ENCODE measurements at places on chromosomes 3 and 15.
A peak's percentile ranks its signal among the peaks of the same experiment; 100 is the strongest.

DNA sequence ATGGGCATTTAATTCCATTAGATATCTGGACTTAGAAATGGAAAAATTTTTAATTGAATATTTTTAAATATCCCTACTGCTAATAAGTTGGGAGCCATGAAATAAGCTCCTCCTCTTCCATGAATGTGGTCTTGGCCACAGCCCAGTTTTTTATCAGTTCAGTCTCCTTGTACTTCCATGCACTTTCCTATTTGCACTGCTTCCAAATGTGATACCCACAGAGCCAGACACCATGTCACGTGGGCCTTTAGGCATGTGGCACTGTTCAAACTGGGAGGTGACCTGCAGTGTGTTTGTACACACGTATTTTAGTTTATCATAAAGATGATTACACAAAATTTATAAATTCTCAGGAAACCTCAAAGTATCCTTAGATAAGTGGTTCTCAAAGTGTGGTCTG, 80.1 kb upstream of the DGKG start:
- DNase-seq, result no peak

DNA sequence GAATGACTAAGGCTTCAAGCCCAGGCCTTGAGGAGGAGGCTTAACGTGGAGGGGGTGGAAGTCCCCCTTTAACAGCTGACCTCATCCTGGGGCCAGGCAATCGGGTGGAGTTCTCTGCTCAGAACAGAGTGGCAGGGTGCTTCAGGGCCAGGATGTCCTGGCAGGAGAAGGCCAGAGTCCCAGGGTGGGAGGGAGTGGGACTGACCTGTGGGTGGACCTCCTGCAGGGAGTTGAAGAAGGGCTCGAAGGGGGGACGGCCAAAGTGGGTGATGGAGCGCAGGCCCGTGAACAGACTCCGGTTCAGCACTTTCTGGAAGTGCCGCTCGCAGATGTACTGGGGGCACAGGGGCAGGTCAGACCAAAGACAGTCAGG, 19.6 kb downstream of the DUOX2 start:
- DNase-seq, result no peak

- DNase-seq, result no peak
Observed at GRCh38 chr15:52523647-52524046, 5.0 kb downstream of the MYO5A start.

DNA sequence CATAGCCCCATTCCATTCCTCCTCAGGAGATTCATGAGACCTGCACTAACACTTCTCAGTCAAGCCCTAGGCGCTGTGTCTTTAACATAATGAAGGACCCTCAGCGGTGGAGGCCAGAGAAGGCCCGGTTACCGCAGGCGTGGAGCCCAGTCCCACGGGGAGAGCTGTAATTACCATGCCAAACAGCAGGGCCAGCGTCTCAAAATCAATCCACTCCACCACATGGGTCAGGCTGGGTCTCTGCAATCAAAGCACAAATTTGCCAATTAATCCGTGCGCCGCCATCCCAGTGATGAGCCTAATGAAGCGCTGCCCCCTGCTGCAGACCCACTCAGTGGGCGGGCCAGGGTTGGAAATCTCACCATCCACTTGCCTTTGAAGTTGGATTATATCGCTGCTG, 109.7 kb downstream of the OCA2 start:
- DNase-seq, result no peak

- peak; percentile 81 for DNase-seq
Observed at GRCh38 chr15:51192521-51193280, 98.0 kb upstream of the TNFAIP8L3 start.

GRCh38 chr3:155495387-155495786, 201.9 kb upstream of the STRIT1 start:
- peak; percentile 39 for DNase-seq

- DNase-seq, result no peak
Observed at GRCh38 chr3:121496786-121497185, 49.0 kb downstream of the POLQ start.

- DNase-seq, result peak; percentile 52
Observed at GRCh38 chr3:150005243-150006112, 34.8 kb upstream of the PFN2 start.
